ENCODE measurements at places on chromosomes 3 and 15.

- no peak for DNase-seq
These were observed 62.2 kb downstream of the DIPK2A start for GRCh38 chr3:144033863-144034262.

DNA sequence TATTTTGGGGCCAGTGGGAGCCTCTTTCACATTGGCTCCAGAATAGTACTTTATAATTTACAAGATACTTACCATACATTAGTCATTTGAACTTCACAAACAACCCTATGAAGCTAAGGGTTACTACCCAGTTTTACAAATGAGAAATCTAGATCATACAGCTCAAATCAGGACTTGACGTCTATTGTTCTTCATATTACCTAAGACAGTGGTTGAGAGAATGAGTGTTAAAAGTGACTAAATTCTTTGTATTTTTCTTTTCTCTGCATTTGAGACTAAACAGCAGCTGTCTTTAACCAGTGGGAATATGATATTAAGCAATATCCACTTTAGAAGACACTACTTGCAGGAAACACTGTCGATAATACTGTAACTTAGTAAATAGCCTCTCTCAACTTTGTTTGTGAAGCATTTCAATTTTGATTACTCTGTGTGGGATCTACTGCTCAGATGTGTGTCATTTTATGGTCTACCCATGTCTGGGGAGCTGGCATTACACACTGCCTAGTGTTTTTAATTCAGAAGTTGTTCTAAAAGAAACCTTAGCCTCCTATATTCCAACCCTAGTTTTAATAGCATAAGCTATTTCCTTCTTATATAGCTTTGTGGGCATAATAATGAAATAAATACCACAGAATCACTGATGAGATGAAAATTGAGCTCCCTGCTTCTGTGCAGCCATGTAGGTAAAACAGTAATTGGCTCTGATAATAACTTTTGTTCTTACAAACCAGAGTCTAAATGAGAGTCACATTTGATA lies 45.9 kb downstream of the IQCH start:
- DNase-seq, result no peak

DNA sequence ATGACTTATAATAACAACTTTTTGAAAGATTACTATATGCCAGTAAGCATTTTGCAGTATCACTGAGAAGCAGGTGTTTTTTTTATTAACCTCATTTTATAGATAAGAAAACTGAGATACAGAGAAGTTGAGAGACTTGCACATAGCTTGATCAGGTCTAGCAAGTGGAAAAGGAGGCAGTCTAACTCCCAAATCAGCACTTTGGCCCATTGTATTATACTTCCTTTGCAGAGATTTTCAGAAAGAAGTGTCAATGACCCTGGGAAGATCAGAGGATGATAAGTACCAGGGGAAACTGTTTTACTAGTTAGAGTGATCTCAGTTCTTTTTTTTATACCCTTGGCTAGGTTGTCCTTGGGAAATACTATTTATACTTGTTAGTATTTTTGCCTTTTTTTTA lies 358.7 kb downstream of the SQOR start:
- no peak for DNase-seq

DNA sequence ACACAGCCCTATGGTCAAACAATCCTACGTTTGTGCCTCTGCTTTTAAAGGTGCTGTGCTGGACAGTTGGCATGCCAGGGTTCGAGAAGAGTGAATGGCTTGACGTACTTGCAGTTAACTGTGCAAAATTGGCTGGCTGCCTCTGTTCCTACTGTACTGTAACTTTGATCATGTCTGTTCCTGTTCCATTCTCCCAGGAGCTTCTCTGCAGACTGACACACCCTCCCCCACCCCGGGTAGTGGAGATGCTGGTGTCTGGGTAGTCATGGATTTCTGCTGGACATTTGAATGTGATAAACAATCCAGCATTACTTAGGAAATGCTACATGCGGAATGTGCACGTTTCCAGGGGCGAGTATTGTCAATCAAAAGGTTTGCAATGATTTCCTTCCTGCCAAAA lies 6.5 kb upstream of the VILL start:
- no peak for DNase-seq

GRCh38 chr3:123799544-123800361 lies 84.4 kb downstream of the MYLK start:
- DNase-seq, result peak; percentile 33

GRCh38 chr3:81851176-81851575 lies 89.7 kb upstream of the GBE1 start:
- no peak for DNase-seq

GRCh38 chr3:119319311-119319710 lies 25.1 kb downstream of the ARHGAP31 start:
- DNase-seq, result no peak

- no peak for DNase-seq
These were observed 7.4 kb upstream of the ANPEP start for GRCh38 chr15:89822026-89822425.

DNA sequence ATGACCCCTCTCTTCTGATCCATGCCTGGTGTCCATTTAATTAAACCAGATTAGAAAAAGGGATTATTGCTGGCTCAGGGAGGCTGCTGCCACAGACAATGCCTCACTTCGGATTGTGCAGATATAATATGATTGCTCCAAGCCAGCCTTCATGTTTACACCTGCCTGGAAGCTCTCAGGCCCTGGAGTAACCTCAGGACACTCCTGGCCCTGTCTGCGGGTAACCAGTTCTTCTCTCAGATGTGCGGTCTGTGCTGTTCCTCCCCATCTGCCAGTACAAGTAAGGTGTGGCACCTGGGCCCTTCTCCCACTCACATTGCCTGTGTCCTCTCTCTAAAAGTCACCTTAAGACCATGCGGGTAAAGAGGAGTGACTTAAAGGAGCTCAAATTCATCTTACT lies 8.8 kb upstream of the GOLGA8J start:
- no peak for DNase-seq

DNA sequence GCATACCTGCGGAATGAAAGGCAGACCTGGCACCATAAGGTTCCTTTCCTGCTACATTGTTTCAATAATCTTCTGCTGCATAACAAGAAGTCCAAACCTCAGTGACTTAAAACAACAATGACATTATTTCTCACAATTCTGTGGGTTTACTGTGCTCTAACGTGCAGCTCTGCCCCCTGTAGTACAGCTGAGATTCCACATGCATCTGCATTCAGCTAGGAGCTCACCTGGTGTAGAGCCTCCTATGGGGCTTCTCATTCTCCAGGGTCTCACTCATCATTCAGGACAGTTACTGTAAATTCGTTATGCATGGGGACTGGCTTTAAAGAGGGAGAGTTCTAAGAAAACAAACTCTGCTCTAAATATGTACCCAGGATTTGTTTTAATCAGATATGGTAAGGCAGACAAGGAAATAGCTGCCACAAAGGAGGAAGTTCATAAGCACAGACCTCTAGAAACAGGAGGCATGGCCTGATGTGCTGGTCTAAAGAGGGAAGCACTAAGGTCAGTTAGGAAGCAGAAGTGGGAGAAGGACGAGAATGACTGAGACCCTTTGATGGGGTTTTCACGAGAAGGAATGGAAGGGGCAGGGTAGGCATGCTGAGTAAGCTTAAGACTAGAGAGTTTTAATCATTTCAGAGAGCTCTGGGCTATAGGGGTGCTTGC lies 347.0 kb downstream of the NEK10 start:
- DNase-seq, result no peak

All from right kidney (tissue), 9 donors.